ENCODE measurements at places on chromosomes 2 and 18.

DNA sequence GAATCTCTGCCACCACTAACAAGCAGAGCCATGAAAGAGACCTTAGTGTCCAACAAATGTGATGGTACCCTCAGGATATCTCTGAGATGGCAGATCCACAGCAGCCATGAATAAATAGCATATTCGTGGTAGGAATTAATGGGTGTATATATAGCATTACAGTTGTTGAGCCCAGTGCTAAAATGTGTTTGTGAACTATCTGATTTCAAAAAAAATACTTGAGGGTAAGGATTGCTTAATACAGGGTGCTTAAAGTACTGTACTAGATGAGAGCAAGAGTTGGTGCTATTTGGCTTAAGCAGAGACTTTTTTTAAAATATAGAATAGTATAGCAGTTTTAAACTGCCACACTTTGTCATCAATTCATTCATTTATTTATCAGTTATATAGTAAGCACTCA, 101.5 kb upstream of the GALNT5 start:
- no peak for DNase-seq

- DNase-seq = no peak
Measured at GRCh38 chr2:40879305-40879704, 427.4 kb upstream of the SLC8A1 start.

GRCh38 chr2:89837962-89838625, 1146.6 kb downstream of the RPIA start:
- DNase-seq = no peak

DNA sequence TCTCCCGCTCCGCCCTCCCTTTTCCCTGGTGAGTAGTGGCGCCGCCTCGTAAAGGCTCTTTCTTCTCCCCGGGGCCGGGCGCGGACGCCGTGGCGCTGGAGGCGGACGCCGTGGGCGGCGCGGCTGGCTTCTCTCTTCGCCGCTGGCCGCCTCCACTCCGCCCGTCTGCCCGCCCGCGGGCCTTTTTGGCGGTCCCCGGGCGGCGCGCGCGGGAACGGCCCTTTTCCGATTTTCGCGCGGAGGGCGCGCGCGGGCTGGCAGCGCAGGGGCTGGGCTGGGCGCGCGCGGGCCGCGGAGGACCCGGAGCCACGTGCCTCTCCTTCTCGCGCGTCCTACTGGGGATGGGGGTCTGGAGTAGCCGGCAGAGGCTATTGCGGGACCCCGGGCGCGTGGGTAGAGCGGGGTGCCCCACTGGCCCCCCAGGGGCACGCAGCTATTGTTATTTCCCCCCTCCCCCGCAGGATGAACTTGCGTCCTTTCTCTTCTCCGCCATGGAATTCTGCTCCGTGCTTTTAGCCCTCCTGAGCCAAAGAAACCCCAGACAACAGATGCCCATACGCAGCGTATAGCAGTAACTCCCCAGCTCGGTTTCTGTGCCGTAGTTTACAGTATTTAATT, 472 bp downstream of the SLC20A1 start:
- no peak for DNase-seq

- no peak for DNase-seq
Measured at GRCh38 chr2:12759248-12759647, 42.5 kb downstream of the TRIB2 start.

Data from NCI-H2029 treated with DMSO at 0.1 percent for 48 hours (cell line).